NCI-H1930 (cell line): ENCODE measurements at places on chromosomes 2 and 18.

- DNase-seq: no peak
Measured at GRCh38 chr18:69936191-69936558, 11.5 kb downstream of the CD226 start.

- DNase-seq: no peak
Measured at GRCh38 chr2:25030702-25031101, 11.2 kb upstream of the EFR3B start.

DNA sequence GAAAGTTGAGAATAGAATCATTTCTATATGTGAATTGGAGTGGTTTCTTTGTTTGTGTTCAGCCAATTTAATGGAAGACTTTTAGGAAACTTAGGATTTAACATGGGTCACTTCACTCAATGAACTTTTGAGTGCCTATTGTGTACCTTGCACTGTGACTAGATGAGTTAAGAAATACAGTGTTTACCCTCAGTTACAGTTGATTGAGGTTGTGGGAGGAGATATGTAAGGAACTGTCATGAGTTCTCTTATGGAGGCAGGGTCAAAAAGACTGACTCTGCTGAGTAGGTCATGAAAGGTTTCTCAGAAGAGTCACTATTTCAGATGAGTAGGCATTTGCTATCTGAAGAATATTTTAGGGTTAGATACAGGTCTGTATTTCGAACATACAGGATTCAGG lies 98.6 kb downstream of the RAB3GAP1 start:
- no peak for DNase-seq

- no peak for DNase-seq
Measured at GRCh38 chr2:199378948-199379650, 78.6 kb downstream of the SATB2 start.

- DNase-seq: no peak
Measured at GRCh38 chr18:5627776-5628511, 84.1 kb upstream of the EPB41L3 start.

- DNase-seq: no peak
Measured at GRCh38 chr2:152078662-152079061, 20.2 kb downstream of the CACNB4 start.

- DNase-seq: no peak
Measured at GRCh38 chr2:1493431-1494126, 80.3 kb downstream of the TPO start.
